ENCODE measurements at places on chromosomes 2 and 18. TPM values are rescaled to one million over a fixed set of nuclear protein-coding genes. Genes with fewer than 3 reads are reported as not detected.

Gene FHOD3
- not detected for total RNA-seq

Gene IL37
- total RNA-seq: not detected

Gene BUB1
- 102 TPM for total RNA-seq

Gene TNFRSF11A
- 7.3 TPM for total RNA-seq

Gene POMC
- total RNA-seq: 5.5 TPM

Gene RAB6D
- not detected for total RNA-seq

Gene QPCT
- 0.29 TPM for total RNA-seq

Gene PPM1G
- total RNA-seq: 138 TPM

Gene ZSWIM2
- not detected for total RNA-seq

Gene CCBE1
- total RNA-seq: not detected

Gene TUBA4B
- not detected for total RNA-seq

Gene UBR3
- total RNA-seq: 14.0 TPM

Gene MROH2A
- not detected for total RNA-seq

Gene ZNF521
- total RNA-seq: not detected

Gene SERPINB7
- total RNA-seq: not detected

Gene TACR1
- not detected for total RNA-seq

Gene THUMPD2
- total RNA-seq: 16.9 TPM

Gene LOXL3
- total RNA-seq: 0.38 TPM

Gene FAHD2B
- 29.2 TPM for total RNA-seq

Gene ST8SIA5
- total RNA-seq: not detected

Gene SDC1
- 0.14 TPM for total RNA-seq

Gene WDR54
- 129 TPM for total RNA-seq

Gene ELAC1
- 5.1 TPM for total RNA-seq

Gene B3GNT2
- total RNA-seq: 45.5 TPM

All from activated CD8-positive, alpha-beta T cell treated with anti-CD3 and anti-CD28 coated beads for 36 hours (primary cell).